ENCODE measurements at places on chromosomes 7 and 10.

DNA sequence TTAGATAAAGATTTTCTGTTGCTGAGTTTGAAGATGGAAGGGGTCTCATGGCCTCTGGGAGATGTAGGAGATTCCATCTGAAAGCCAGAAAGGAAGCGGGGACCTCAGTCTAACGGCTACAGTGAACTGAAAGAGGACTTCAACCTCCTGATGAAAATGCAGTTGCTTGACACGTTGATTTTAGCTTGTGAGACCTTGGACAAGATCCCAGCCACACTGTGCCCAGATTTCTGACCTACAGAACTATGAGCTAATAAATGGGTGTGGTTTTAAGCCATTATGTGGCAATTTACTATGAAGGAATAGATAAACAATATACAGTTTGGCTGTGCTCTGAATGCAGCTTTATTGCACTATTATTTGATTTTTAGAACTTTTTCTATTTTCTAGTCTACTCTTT, 342.3 kb upstream of the SEMA3D start:
- DNase-seq, result no peak

GRCh38 chr10:26437637-26438461, at the start of gene APBB1IP:
Gene APBB1IP (plus strand): TSS chr10:26438341. CDS start chr10:26492327, 53,986 bp downstream.
- DNase-seq, result peak; percentile 85

DNA sequence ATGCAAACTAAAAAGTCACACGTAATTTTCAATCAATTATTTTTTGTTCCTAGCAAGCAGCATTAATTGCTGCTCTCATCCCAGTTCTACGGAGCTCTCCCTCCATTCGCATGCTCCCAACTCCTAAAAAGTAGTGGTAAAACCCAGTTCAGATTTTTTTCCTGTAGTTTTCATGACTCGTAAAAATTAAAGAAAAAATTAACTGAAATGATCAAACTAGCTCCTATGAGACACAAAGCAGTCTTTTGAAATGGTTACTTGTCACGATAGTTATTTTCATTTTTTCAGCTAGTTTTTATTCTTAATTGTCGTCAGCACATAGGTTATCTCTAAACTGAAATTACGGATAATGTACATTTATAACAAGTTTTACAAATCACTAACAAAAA, 1.8 kb downstream of the HNRNPA2B1 start:
- DNase-seq, result no peak

DNA sequence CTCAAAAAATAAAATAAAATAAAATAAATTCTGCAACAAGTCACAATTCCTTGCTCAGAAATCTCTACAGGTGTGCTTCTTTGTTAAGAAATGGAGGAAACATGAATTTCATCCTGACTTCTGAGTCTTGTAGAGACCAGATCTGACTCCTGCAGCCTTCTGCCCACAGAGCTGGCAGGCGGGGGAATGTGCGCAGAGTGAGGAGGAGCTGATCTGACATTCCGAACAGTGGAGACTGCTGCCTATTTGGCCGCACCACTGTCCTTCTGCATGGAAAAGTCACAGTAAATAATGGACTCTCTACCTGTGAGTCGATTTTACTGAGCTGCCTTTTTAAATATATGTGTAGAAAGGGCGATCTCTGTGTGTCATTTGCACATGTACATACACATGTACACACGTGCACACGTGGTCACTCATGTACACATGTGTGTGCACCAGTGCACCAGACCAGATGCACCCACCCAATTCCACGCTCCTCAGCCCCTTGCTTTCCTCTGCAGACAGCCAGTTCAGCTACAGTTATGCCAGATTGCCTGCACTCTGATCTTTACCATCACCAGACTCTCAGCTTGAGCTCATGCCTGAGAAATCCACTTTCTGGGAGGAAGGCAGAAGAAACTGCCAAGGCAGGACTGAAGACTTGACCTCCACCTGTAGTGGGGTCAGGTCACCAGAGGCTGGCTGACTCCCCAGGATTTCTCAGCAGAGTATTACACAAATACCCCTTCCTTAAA, 54.9 kb downstream of the IKZF1 start:
- DNase-seq, result no peak

- no peak for DNase-seq
Measured at GRCh38 chr7:28531291-28531690, 119.0 kb downstream of the CREB5 start.

DNA sequence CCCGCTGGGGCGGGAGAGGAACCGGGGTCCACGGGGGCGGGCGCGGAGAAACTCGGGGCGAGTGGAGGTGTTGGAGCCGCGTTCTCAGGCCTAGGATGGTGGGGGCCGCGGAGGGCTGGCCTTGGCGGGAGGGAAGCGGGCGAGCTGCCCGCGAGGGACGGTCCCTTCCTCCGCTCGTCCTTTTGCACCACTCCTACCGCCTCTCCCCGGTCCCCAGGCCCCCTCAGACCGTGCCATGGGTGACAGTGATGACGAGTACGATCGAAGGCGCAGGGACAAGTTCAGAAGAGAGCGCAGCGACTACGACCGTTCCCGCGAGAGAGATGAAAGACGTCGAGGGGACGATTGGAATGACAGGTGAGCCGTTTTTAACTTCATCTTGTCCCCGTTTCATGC, 451 bp downstream of the SRRT start:
- DNase-seq, result no peak

DNA sequence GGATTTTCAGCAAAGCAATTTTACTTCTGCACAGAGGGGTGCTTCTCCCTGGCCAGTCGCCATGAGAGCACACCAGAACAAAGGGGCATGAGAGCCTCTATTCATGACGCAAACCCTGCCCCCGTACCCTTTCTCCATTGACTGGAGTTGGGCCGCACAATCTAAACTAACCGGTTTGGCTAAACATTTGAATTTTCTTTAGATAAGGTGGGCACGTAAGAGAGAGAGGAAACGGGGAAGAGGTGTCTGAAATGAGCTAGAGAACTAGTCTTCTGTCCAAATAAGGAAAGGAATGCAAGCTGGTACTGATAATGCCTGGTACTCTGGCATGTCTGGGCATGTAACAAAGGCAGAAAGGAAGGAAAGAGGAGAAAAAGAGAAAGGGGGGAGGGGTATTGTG, 13.2 kb upstream of the SCIN start:
- no peak for DNase-seq

DNA sequence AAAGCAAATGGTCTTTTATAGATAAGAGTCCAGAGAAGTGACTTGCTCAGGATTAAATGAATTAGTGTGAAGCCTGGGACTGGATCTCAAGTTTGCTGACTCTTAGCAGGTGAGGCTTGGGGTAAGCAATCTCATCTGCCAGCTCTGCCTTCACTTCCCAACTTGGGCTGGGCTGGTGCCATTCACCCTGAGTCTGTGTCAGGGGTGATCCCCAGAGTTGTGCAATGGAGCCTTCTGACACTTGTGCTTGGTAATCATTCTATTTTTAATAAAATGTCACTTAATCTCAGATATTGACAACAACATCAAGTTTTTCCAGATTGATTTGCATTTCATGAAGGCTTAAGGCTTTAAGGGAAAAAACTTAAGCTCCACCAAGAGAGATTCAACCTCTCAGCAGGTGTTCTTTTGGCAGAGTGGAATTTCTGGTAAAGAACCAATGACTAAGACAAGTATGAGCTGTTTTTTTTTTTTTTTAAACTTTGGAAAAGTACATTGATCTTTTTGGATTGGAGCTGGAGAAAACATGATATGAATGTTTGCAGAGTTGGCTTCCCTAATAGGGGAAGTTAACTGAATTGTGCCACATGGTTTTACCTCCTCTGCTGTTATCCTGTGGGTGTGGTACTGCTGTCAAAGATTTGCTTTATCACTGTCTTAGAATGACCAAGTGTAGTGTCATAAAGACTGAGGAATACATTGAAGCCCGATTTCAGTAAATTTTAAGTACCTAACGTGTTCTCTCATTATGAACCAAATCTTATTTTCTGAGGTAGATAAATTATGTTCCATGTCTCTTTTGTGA, 48.6 kb upstream of the GPR37 start:
- DNase-seq, result no peak

GRCh38 chr10:2990764-2991163, 76.6 kb upstream of the PFKP start:
- DNase-seq, result no peak

- no peak for DNase-seq
Measured at GRCh38 chr10:71497763-71498326, 101.1 kb downstream of the CDH23 start.

DNA sequence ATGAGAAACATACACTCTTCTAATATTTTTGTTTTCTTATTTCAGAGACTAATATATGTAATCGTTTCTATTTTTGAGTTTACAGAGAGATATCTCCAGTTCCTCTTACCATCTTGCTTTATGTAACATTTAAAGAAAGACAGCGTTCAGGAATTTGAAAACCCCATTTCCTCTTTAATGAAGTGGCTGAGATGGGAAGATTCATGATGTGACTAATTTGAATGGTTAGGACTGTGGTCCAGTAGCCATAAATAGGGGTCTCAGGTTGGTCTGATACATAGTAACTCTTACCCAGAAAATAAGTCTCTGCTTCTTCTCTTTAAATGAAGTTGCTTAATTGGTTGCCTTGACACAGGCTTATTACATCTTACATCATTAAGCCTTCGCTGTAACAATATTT, 6.9 kb downstream of the KMT2E start:
- DNase-seq, result no peak

DNA sequence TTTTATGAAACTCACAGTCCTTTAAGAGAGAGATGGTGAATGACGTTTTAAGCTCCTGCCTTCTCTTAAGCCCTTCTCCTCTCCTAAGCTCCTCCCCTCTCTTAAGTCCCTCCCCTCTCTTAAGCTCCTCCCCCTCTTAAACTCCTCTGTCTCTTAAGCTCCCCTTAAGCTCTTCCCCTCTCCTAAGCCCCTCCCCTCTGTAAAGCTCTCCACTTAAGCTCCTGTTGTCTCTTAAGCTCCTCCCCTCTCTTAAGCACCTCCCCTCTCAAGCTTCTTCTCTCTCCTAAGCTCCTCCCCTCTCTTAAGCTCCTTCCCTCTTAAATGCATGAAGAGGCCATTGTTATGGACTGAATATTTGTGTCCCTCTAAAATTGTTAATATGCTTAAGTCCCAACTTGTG, 1180.6 kb upstream of the AUTS2 start:
- DNase-seq, result no peak

- no peak for DNase-seq
Measured at GRCh38 chr10:85362401-85362800, 1004.2 kb downstream of the GRID1 start.

DNA sequence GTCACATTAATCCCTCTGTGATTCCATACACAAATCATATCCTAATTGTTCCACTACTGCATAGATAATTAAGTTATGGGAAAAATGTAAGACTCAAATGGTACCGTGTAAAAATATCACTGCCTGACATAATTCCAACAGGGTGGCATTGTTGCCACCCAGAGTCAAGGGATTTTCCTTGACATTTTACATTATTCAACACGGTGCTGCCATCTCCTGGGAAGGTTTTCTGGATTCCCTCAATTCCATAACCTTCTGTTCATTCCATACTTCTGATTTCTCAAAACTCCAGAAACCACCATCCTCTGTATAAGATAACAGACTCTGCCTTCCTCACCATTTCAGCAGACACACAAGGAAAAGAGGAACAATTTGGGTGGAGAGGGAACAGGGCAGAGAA, 495.9 kb downstream of the XPNPEP1 start:
- no peak for DNase-seq

- DNase-seq, result no peak
Measured at GRCh38 chr10:5655121-5655520, 11.3 kb downstream of the ASB13 start.

DNA sequence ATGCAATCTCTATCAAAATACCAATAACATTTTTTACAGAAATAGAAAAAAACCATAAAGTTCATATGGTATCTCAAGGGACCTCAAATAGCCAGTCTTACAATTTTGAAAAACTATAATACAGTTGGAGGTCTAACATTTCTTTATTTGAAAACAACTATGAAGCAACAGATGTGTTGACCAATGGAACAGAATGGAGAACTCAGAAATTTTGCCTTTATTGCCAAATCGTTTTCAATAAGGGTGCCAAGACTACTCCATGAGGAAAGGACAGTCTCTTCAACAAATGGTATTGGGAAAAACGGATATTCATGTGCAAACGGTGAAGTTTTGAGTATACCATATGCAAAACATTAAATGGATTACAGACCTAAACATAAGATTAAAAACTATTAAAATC, 470.8 kb upstream of the DPP6 start:
- no peak for DNase-seq

- DNase-seq, result peak; percentile 73
Measured at GRCh38 chr7:104207731-104208420, at the start of gene ORC5. Gene ORC5 (minus strand): TSS chr7:104208013. CDS start chr7:104207904, 109 bp downstream.

DNA sequence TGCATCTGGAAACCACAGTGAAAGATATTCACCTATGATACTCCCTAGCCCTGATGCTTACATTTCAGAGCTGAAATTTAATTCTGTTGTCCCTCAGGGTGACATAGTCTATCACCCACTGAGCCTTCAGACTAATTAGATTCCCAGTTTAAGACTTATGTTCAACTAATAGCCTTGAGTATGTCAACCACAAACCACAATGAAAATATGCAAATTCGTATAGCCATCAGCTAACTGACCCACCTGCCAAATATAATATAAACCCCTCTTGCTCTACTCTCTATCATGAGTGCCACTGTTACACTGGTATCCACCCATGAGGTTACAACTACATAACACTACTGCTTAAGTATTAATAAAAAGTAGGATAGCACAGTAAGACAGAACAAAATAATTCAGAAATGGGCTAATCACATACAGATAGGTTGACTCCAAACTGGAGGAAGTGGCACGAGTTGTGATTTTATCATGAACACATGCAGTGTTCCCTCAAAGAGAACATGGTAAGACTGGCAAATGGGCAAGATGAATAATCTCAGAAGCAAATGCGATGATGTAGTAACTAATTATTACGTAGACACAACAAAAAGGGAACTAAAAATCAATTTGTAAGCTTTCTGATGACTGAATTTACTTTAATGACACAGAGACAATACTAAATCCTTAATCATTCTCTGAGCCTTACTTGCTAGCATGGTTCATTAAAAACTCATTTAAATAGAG, 290.6 kb downstream of the PARD3 start:
- DNase-seq, result no peak

DNA sequence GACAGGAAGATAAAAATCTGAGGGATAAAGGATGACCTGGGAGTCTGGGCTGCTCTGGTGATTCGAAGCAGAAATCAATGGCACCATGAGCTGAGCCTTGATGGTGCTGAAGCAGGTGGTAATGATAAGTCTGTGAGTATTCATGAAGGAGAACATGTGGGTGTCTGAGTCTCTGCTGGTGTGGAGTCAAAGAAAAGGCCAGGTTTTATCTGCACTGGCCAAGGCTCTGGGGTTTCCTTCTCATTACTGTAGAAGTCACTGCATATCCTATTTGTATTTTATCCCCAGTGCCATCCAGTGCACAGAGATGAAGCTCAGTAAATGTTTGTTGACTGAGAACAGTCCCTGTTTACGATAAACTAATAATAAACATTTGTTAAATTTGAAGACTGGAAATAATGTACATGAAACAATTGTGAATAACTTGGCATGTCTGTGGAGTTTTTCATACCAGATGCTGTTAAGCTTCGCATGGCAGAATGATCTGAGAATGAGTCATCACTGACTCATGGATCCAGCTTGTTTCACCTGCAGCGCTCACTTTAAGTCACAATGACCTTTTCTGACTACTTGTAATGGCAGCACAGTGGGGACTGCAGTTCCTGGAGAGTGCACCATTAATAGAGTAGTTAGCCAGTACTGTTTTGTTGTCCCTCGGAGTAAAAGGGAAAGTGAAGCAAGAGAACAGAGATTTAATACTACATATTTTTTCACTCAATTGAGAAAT, 538.5 kb downstream of the HTR7 start:
- DNase-seq, result no peak
